ENCODE measurements at places on chromosomes 7 and 10.

DNA sequence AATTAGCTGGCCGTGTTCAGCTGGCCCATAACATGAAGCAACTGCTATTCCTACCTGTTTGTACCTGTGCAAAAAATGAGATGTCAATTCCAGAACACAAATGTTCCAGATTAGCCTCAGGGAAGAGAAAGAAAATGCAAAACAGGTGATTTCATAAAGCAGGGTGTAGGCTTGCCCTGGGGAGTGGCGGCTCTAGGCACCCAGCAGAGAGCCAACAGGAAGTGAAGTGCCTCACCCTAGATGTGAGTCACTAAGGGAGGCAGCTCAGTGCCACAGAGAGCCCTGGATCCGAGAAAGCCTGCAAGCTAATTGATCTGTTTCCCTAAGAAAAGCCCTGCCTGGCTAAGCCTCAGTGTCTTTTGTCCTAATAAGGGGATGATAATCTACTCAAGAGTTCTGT is 240.0 kb downstream of the ARHGAP21 start:
- DNase-seq = no peak

- DNase-seq = no peak
Observed at GRCh38 chr10:124106241-124106879, 13.0 kb upstream of the CHST15 start.

DNA sequence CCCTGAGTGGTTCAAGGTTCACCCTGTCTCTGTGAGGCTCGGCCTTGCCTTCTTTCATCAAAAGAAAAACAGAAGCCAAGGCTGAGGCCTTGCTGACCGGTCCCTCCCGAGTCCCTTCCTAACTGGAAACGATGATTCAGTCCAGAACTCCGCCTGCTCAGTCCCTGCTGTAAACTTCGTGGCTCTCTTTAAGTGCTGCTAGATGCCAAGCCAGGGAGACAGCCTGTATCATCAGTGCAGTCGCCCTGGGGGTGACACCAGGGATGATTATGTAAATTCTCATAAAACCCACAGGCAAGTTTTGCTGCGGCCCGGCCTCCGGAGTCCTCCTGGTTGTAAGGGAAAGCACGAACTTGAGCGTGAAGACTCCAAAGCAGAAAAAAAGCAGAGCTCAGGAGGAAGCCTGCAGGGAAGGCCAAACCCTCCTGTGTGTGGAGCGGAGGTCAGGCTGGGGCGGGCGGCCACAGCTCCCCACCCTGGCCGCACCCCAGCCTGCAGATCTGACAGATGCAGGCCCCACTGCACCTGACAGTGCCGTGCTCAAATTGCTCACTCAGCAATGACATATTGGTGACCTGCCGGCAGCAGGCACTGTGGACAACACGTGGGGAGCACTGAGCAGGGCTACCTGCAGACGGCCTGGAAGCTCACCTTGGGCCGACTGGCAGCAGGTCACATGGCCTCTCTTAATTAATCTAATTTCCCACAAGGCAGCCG is 123.4 kb downstream of the DYNC2I1 start:
- DNase-seq = no peak

- no peak for DNase-seq
Observed at GRCh38 chr10:101778151-101778780, 2.4 kb upstream of the FGF8 start.

DNA sequence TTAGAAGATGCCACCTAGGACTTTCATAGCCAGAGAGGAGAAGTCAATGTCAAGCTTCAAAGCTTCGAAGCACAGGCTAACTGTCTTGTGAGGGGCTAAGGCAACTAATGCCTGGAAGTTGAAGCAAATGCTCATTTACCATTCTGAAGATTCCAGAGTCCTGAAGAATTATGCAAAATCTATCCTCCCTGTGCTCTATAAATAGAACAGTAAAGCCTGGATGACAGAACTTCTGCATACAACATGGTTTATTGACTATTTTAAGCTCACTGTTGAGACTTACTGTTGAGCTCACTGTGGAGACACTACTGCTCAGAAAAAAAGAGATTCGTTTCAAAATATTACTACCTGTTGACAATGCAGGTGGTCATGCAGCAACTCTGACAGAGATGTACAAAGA is 28.6 kb downstream of the TNS3 start:
- no peak for DNase-seq

DNA sequence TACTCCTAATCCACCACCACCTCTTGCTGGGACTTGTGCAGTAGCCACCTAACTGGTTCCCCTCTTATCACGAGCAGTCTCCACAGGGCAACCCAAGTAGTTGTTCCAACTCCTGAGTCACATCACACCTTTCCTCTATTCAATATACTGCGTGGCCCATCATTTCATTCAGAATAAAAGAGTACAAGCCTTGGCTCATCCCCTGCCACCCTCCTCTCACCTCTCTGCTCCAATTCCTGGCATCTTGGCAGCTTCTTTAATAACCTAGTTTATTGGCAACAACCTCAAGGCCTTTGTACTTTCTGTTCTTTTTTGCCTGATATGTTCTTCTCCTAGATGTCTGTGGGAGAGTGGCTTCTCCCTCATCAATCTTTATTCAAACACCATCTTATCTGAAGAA is 199.4 kb downstream of the KIAA1217 start:
- no peak for DNase-seq

DNA sequence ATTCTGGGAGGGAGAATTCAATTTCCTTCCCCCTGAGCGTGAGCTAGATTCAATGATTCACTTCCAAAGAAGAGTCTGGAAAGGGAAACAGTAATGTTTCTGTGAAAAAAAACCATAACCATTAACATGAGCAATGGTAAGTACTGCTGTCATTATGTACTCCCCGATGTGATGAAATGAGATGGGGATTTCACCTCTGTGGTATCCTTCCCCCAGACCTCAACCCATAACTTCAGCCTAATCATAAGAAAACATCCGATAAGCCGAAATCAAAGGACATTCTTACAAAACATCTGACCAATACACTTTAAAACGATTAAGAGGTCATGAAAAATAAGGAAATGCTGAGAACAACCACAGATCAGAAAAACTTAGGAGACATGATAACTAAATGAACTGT is 27.2 kb downstream of the EZH2 start:
- no peak for DNase-seq

GRCh38 chr10:30166929-30167328 is 107.5 kb upstream of the JCAD start:
- no peak for DNase-seq

- DNase-seq = no peak
Observed at GRCh38 chr10:70347321-70347720, 35.1 kb downstream of the LRRC20 start.

GRCh38 chr7:131774419-131775220 is 218.2 kb upstream of the PODXL start:
- no peak for DNase-seq

DNA sequence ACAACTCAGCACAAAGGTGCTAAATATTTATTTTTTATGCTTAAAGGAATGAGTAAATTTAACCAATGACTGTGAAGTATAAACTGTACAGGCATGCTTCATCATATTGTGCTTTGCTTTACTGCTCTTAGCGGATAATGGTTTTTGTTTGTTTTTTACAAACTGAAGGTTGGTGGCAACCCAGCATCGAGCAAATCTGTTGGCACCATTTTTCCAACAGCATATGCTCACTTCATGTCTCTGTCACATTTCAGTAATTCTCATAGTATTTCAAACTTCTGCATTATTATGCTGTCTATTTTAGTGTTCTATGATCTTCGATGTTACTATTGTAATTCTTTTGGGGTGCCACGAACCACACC is 22.8 kb downstream of the BRAF start:
- DNase-seq = no peak

DNA sequence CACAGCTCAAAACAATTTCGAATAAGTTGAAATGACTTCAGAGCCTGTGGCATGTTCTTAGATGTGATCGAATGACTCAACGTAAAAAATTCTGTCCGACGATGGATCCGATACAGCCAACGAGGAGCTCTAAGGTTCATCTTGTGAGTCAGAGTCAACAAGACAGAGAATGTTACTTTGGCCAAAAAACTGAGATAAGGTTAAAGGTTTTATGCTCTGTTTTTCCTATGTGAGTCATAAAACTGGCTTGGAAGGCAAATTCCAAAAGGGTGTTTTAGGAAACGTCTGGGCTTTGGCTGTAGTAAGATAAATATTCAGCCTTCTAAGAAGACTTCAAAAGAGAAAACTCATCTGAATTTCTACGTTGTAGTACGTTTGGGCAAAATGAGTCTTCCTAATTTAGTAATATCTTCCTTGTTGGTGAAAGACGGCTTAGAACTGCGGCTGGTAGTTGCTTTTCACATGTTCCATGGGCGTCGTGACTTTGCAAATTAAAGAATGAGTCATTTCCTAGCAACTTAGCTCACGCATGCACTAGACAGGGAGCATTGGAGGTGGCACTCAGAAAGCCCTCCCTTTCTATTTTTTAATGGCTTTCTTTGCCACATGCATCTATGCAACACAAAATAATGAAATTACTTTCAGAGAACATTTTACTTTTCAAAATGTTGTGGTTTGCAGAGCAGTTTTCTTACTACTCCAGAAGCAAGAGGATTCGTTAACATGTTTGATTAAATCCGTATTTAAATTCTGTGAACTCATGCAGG is 28.2 kb downstream of the PFKP start:
- no peak for DNase-seq

GRCh38 chr7:37943905-37944736 is 23.7 kb downstream of the EPDR1 start:
- no peak for DNase-seq

GRCh38 chr7:137669706-137670105 is 177.1 kb downstream of the DGKI start:
- DNase-seq = no peak

DNA sequence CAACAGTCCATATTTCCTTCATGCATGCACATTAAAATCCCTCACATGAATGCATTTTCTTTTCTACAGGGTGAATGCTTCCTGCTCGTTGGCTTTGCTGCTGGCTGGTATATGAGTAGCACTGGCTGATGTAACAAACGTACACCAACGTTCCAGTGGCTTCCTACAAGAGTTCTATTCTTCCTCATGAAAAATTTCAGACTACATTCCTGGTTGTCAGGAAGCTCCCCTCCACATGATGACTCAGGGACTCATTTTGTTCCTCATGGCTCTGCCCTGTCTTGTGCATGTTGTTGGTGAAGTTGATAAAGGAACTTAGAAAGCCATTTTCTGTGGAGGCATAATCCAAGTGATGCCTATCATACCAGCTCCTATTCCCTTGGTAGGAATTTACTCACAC is 470.7 kb upstream of the KLF6 start:
- DNase-seq = no peak

- no peak for DNase-seq
Observed at GRCh38 chr10:16907687-16908086, 90.5 kb upstream of the RSU1 start.

DNA sequence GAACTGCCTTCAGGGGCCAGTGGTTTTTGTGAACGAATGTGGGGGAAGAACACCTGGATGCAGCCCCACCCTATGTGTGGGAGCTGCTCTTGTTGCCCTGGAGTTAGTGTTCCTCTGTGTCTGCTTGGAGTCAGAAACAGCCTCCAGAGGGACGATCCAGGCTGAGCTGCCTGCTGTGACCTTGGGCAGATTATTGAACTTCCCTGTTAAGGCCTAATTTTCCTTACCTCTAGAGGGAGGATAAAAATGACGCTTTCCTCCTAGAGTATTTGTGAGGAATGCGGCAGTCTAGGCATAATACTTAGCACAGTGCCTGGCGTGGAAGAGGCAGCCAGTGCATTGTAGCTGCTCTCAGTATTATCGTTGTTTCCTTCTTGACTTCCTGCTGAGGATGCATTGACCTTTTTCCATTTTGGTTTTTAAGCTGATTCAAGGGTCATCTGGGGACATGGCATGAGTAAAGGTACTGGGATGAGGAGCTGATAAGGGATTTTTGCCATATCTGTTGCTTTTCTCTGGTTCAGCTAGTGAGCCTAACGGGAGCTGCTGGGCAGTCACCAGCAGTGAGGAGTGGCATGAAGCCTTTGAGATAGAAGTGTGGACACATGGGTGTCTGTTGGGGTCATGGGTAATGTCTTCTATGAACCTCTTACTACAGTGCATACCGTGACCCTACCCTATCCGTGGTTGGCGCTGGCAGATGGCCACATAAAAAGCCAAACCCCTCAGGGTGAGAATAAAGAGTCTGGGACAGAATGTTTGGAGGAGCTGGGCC is 6.4 kb downstream of the ZFYVE27 start:
- DNase-seq = no peak

GRCh38 chr7:36336390-36336789 is 53.3 kb upstream of the ANLN start:
- DNase-seq = no peak

DNA sequence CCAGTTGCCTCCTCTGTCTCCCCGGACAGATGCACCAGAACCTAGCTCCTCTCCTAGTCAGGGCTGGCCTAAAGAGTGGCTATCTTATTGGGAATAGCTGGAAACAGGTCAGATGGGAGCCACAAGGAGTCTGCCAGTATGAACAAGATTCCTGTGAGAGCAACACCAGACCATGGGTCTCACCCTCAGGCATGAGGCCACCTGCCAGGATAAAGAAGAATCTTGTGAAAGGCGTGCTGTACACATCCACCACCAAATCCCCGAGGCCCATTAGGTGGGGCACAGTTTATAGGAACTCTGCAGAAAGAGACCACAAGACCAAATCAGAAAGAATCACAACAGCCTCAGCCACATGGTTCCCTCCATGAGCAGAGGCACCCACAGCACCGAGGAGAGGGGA is 325.9 kb downstream of the TNS3 start:
- no peak for DNase-seq

- DNase-seq = no peak
Observed at GRCh38 chr10:103676058-103676785, 179.2 kb downstream of the SH3PXD2A start.

- DNase-seq = no peak
Observed at GRCh38 chr10:72425133-72425532, 70.4 kb upstream of the DNAJB12 start.

DNA sequence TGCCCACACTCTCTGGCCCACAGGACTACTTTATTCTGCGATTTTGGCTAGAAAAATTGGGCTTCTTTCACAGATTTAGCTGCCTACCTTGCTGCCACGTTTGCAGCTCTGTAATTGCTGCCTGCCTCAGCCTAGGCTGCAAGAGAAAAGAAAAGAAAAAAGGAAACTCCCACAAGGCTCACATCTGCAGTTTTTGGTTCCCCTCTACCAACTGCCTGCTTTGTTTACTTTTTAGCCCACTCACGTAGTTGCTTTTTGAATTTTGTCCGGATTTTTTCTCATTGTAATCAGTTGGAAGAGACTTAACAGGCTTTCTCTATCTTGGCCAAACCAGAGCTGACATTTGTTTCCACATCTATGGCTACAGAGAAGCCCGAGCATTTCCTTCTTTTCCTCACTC is 24.3 kb downstream of the SUN3 start:
- no peak for DNase-seq

DNA sequence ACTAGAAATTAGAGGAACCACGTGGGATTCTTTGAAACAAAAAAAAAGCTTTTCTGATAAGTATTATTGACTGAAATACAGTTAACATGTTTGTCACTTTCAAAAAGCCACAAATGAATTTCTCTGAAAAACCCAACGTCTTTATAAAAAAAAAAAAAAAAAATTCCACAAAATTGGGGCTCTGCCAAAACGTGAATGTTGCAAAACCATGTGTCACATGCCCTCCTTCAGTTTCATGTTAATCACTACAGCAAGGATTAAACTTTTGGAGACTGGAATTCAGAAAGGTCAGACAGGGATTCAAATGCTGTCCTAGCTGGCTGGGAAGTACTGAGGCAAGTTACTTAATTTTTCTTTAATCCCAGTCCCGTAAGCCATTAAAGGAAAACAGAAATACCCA is 278.0 kb upstream of the KLF14 start:
- DNase-seq = no peak

- DNase-seq = no peak
Observed at GRCh38 chr10:79910836-79911235, 38.1 kb downstream of the SFTPD start.

GRCh38 chr10:84160663-84161362 is 12.8 kb upstream of the GPR15LG start:
- DNase-seq = no peak

GRCh38 chr7:118022546-118022945 is 149.3 kb upstream of the CTTNBP2 start:
- DNase-seq = no peak

All from activated gamma-delta T cell (primary cell).